AG10803 (cell line): ENCODE measurements at places on chromosomes 11 and 22.

GRCh38 chr11:104695065-104695463 lies 203.2 kb downstream of the CASP12 start:
- DNase-seq, result peak; percentile 5

- DNase-seq, result no peak
Observed at GRCh38 chr11:18789942-18790341, 1.7 kb downstream of the PTPN5 start.

DNA sequence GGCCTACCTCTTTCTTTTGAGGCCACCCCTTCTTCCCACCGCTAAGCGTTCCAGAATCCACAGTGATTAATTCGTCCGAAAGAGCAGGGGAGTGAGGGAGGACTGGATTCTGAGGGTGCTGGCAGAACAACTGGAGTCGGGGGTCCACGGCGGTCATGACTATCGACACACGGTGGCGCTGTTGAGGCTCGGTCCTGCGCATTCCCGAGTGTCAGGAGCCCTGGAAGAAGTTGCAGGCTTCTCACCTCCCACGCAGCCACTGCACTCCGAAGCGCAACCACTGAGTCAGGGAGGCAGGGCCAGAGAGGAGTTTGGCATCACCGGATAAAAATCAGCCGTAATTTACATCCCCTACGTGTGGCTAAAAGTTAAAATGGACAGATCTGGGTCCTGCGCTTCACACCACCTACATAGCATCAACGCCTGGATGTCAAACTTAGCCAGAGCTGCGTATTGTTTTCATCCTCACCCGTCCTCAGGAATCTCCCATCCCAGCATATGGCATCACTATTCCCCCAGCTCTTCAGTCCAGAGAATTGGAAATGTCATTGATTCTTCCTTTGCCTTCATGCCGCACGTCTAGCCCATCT lies 10.7 kb upstream of the CTSF start:
- peak; percentile 59 for DNase-seq

DNA sequence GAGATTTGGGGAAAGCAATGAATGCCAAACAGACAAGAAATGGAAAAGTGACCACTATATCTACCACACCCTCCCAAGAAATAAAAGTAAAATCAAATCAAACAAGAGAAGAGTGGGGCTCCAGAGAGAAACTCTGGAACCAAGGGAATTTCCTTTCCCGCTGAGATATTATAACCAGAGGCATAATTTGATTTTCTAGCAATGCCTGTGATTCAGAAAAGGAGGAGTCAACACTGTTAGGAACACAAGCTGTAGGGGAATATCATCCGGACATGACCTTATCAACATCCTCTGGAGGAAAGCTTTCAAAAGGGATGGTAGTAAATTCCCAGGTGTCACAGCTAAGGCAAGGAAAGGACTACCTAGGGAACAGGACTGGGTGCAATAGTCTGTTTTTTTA lies 29.6 kb upstream of the LRRC55 start:
- DNase-seq, result no peak

DNA sequence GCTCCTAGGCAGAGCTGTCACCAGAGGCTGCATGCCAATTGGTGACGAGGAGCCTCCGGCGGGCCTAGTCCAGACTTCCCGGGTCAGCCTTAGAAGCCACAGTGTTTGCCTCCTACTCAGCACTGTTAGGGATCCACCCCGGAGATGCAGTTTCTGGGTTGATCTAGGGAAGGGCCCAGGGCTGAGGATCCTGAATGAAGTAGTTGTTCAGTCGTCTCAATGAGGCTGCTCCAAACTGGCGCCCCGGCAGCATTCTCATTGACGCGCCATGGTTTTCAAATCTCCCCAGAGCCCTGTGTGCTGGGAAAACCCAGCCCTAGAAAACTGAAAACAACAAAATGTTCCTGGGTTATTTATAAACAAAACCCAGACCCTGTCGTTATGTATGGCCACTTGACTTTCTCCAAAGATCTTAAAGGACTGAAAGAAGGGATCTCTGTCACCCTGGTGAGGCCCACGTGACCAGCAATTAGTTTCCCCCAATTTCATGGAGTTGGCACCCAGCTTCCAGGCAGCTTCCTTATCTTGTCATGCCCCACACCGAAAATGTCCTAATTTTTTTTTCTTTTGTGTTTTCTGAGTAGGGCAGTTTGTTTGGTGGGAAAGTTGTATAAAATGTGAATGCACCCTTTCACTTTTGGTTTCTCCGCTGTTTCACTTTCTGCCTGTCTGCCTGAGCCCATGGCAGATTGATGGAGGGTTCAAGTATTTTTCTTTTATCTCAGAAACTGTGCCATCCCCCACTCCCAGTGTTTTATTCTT lies 2.0 kb upstream of the EHD1 start:
- no peak for DNase-seq

DNA sequence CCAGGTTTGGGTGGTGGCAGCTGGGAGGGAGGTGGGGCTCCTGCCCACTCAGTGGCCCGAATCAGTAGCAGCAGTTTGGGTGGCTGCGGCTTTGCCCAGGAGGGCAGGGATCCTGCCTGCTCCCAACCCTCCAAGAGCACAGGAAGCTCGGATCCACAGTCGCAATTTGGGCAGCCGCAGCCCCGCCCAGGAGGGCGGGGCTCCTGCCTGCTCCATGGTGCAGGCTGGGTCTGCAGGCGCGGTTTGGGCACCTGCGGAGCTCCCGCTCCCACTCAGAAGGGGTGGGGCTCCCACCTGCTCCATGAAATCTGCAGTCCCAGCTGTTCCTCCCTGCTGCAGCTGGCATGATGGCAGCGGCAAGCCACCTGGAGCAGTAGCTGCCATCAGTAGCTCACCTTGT lies 38.1 kb upstream of the CALCB start:
- no peak for DNase-seq

GRCh38 chr11:68337399-68337835 lies 25.0 kb downstream of the LRP5 start:
- DNase-seq, result no peak

- peak; percentile 70 for DNase-seq
Observed at GRCh38 chr11:84497981-84498411, 1129.1 kb downstream of the DLG2 start.

DNA sequence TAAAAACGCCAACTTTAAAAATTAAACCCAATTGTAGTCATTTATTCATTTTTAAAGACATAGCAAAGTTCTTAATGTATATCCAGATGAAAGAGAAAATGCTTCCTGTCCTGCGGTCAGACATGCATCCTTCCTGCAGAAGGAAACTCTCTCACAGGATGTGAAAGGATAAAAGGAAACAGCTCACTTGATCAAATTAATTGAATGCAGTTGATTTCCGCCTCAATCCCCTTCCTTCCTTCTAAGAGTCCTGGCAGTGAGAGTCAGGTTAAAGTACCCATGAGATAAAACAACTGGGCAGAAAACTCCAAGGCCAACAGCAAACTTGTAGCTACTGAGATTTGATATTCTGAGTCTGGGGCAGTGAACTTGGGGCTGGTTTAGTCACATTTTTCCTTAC lies 38.5 kb downstream of the CWC15 start:
- no peak for DNase-seq

DNA sequence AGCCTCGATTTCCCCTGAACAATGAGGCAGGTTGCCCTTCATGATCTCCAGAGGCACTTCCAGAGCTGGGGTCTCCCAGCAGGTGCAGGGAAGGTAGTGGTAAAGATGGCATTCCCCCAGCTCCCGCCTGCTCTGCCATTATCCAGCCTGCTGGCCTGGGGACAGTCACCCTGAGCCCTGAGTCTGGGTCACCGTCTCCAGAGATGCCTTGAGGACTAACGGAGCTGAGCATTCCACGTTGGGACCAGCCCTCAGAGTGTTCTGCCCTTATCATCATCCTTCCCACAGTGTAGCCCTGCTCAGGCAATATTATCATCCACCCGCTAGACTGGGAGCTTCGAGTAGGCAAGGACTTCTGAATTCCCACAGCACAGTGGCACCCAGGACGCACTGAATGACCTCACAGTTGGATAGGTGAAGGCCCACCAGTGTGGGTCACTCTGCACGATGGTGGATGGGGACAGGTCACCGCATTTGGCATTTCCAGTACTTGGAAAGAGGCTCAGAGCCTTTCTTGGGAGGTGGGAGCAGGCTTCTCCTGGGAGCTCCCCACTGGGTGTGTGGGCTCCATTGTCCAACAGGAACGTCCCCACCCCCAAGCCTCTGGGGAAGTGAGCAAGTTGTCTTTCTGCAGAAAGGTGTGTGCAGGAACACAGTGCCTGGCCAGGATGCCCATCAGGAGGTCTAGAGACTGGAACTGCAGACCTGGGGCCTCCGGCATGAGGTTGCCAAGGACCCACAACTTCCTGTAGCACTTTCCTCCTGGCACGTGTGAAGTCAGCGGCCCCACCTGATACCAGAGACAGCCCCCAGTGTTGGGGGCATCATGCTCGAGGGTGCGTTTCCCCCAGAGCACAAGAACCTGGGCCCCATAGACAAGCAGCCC lies 51.4 kb upstream of the WNT7B start:
- DNase-seq, result no peak

DNA sequence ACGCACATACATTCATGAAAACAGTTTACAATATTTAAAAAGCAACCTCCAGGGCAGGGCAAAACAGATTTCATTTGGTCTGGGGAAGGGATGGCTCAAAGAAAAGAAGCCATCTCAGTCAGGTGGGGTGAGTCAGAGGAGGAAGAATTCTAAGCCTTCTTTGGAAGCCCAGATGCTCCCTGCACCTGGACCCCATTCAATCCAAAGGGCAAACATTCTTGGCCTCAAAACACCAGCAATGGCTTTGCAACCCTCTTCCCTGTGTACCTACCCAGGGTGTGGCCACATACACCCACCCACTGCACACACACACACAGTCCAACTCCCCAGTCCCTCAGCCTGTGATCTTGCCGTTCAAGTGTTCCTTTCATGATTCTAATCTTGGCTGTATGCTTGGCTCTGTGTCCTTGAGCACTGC lies 2.0 kb downstream of the KCNE3 start:
- DNase-seq, result no peak

DNA sequence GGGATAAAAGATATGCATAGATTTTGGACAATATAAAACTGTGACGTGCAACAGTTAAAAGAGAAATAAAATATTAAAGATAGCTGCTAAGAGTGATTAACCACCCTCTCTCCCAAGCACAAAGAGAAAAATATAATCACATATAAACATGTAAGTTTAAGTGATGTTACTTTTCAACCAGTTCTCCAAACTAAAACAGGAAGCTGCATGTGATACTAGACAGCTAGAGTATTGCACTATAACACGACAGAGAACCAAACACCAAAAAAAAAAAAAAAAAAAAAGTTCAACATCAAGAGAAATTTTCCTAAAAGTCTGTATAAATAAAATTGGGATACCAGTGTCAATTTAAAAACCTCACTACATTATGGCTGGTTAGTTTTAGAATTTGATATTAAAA lies 79.1 kb downstream of the PICALM start:
- no peak for DNase-seq
